Vagina (tissue), 2 donors: ENCODE measurements at places on chromosomes 5 and 9. TPM values are rescaled to one million over a fixed set of nuclear protein-coding genes. Genes with fewer than 3 reads are reported as not detected.

- H3K27me3 ChIP-seq, result no peaks in the 10 kb centered on the region
- H3K4me1 ChIP-seq, result peaks cover 65% of the 10 kb centered on the region
- no peaks in the 10 kb centered on the region for H3K36me3 ChIP-seq
- H3K27ac ChIP-seq, result peak overlapping the region; percentile 81
- no peak overlapping the region for H3K4me3 ChIP-seq
Measured at GRCh38 chr9:134734270-134734669, 92.7 kb downstream of the COL5A1 start.

DNA sequence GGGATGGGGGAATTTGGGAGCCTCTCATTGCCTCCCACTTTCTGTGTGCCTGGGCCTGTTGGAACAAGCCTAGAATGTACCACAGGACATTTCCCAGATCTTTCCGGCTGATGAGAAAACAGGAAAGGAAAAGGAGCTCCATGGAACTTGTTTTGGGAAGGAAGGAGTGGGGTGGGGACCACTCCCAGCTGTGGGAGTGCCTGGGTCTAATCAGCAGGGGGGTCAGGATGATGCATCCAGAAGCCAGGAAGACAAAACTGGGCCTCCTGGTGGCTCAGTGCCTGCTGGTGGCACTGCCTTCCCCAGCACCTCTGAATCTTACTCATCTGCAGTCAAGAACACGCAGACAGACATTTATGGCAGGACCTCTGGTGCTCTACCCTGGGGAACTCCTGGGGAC, 2.8 kb downstream of the SMIM33 start:
- peak overlapping the region; percentile 66 for H3K27ac ChIP-seq
- peaks cover 33% of the 10 kb centered on the region for H3K4me1 ChIP-seq
- H3K27me3 ChIP-seq, result no peaks in the 10 kb centered on the region
- H3K36me3 ChIP-seq, result no peaks in the 10 kb centered on the region

- peaks cover 38% of the 10 kb centered on the region for H3K4me1 ChIP-seq
- no peaks in the 10 kb centered on the region for H3K36me3 ChIP-seq
- H3K27me3 ChIP-seq, result no peaks in the 10 kb centered on the region
- no peak for DNase-seq
- H3K4me3 ChIP-seq, result no peak overlapping the region
- no peak overlapping the region for H3K27ac ChIP-seq
Measured at GRCh38 chr5:173094012-173094661, 38.0 kb downstream of the CREBRF start.

LHX3 gene
- total RNA-seq, result not detected

PCDHA1 gene
- total RNA-seq, result not detected
